ENCODE measurements at places on chromosomes 3 and 15.

DNA sequence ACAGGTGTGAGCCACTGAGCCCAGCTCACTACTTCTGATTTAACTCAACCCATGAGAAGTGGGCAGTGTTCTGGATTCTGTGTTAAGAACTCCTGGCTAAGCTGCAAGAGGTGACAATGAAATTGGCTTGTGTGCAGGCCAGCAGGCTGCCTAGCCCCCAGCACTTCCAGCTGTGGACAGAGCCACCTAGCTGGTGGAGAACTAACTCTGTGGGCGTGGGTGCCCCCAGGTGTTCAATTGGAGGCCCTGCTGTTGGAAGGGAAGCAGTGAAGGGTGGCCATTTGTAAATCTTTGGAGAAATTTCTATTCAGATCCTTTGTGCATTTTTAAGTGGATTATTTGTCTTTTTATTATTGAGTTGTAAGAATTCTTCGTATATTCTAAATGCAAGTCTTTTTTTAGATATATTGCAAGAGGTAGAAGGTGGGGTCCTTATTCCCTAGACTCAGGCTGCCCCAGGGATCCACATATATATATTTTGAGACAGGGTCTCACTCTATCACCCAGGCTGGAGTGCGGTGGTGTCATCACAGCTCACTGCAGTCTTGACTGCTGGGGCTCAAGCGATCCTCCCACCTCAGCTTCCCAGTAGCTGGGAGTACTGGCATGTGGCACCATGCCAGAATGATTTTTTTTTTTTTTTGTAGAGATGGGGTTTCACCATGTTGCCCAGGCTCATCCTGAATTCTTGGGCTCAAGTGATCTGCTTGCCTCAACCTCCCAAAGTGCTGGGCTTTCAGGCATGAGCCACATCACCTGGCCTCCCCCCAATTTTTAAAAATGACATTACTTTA is 7.2 kb upstream of the SCAMP5 start:
- DNase-seq, result no peak

GRCh38 chr3:46663591-46664135 is 29.8 kb downstream of the ALS2CL start:
- DNase-seq, result no peak

GRCh38 chr3:187689984-187690383 is 12.4 kb downstream of the RTP2 start:
- DNase-seq, result no peak

DNA sequence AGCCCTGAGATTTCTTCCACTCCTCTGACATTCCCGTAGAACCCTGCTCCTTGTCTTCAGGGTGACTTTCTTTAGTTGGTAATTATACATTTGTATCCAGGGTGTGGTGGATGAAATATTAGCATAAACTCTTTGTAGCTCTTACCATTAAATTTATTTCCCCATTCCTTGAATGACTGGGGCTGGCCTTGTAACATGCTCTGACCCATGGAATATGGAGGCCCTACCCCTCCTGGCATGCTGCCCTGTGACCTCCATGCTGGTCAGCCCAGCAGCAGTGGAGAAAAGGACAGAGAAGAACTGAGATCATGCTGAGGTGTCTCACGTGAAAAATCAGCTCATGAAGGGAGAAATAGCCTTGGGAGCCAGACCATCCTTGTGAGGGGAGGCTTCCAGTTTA is 96.1 kb upstream of the PROK2 start:
- no peak for DNase-seq

- no peak for DNase-seq
These were observed 268.4 kb downstream of the IGSF11 start for GRCh38 chr3:118766306-118766669.

DNA sequence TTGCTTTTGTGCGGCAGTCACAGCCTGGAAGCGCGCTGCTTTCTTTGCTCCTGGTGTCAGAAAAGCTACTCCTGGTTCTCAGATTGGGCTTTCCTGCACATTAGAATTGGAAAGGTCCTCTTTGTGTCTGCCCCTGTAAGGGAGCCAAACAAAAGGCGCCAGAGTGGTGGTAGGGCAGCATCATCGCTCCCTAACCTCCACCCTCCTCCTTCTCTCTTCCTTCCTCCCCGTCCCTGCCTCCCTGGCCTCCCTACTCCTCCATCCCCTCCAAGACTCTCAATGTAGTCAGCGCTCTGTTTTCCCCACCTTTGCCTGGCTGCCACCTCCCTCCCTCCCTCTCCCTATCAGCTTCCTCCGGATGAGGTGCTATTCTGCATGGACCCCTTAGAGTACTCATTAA is 65.3 kb downstream of the SH3GL3 start:
- DNase-seq, result no peak

- DNase-seq, result no peak
These were observed 8.7 kb upstream of the CAMK1 start for GRCh38 chr3:9778143-9779074.

- no peak for DNase-seq
These were observed 58.1 kb upstream of the AGBL1 start for GRCh38 chr15:86021281-86022264.

DNA sequence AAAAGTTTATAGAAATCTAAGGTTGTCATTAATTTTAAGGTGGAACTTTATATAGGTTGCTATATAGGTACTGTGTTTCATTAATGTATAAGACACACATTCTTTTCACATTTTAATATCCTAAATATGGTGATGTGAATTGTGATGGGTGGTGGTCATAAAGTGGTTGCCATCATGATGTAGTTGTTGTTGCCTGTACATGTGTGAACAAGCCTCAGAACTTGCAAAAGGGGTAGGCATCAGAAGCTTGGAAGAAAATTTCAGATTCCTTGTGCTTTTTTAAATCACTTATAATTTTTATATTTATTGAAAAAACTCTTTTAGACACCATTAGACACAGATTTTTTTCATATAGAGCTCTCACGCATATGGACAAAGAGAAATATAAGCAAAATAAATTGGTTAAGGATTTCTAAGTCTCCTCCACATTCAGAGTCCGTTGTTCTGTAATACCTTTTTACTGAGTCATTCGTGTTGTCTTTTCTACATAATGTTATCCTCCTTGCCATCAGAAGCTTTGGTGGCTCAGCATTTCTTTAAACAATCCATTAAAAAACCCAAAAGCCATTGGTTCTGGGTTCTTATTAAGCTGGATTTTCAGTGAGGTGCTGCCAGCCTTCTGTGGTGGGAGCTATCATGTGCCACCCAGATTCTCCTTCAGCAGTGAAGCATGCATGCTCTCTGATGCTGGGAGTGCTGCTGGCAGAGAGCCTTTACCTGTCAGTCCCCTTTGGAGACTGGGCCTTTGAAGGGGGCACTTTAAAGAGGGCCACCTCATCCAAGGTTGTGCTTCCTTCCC is 140.4 kb upstream of the GALNT15 start:
- DNase-seq, result no peak

DNA sequence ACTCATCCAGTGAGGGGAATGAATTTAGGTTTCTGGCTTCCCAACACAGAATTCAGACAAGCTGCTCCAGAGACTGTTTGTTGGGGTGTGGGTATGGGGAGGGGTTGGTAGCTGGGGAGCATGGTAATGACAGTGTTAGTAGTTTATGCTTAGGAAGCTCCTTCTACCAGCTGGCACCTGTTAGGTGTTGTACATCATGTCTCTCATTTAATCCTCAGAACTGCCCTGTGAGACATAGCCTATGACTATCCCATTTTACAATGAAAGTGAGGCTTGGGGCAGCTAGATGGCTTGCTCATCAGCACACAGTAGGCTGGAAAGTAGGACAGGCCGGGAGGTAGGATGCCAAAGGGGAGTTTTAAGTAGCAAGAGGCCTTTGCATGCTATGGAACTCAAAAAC is 2.5 kb downstream of the EIF4E3 start:
- DNase-seq, result no peak

- no peak for DNase-seq
These were observed 26.8 kb downstream of the ACAD9 start for GRCh38 chr3:128906031-128906803.

DNA sequence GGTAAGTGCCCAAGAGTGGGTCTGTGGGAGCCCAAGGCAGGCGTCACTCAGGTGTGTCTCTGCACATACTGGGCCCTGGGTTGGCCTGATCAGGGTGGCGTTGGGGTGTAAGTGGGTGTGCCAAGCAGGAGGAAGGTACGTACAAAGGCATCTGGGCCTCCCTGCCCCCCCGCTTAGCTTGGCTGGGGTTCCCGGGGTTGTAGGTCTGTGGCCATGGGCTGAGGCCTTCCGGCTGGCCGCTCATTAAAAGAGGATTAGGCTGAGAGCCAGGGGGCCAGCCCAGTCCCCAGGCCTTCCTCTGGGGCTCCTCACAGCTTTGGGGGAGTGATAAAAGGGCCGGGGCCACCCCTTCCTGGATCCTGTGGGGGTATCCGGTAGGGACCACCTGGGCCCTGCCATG is 13.3 kb downstream of the SEMA3F start:
- no peak for DNase-seq

DNA sequence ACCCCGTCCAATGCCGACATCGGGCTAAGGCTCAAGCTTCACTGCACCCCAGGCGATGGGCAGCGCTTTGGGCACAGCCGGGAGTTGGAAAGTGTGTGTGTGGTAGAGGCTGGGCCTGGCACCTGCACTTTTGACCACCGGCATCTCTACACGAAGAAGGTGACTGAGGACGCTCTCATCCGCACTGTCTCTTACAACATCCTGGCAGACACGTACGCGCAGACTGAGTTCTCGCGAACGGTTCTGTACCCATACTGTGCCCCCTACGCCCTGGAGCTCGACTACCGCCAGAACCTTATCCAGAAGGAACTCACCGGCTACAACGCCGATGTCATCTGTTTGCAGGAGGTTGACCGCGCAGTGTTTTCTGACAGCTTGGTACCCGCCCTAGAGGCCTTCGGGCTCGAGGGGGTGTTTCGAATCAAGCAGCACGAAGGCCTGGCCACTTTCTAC is 1.0 kb downstream of the PDE12 start:
- no peak for DNase-seq

- DNase-seq, result no peak
These were observed 598.1 kb downstream of the GOLGA6L6 start for GRCh38 chr15:19943515-19943914.

DNA sequence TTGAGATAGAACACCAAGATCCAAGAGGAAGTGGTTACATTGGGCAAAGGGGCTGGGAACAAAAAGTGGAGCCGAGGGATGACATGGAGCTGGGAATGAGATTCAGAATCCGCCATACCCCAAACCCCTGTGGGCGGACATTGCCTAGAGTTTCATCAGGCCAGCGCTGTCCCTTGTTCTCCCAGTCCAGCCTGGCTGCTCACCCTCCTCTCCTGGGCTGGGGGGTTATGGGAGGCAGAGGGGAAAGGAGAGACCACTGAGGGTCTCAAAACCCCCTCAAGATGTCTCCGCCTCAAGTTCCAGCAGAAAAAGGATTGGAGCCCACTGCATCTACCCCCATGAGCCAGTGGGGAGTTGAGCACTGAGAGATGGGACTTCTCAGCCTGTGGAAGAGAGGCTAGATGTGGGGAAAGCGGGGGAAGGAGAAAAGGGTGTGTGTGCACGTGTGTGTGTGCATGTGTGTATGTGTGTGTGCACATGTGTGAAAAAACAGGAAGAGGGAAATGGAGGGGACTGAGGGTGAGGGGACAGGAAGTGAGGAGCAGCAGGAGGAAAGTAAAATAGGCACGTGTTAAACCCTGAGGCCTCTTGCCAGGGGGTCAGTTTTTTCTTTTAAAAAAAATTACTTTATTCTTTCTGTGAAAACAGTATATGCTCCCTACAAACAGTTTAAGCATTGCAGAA is 14.3 kb downstream of the GRM2 start:
- no peak for DNase-seq

GRCh38 chr3:44074181-44074580 is 167.5 kb upstream of the TOPAZ1 start:
- DNase-seq, result no peak

DNA sequence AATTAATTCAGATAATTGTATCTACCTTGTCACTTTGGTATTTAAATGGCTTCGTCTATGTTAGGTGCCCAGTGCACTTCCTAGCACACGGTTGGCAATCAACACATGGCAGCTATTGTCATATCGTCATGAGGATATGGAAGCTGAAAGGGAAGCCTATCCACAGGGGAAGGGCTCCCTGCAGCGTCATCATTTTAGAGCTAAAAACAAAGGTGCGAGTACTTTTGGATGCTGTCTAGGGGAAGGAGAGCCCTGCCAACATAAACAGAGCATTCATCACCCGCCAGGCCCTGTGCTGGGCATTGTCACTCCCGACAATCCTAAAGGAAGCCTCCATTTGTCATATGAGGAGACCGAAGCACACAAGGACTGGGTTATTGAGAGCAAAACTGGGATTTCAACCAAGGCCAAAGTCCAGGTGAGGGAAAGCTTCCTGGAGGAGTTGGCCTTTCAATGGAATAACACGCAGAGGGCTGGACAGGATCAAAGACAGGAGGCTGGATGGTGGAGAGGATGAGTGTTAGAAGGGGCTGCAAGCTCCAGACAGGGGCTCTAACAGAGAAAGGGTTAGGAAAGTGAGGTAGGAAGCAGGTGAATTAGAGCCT is 8.0 kb upstream of the PARL start:
- DNase-seq, result no peak

DNA sequence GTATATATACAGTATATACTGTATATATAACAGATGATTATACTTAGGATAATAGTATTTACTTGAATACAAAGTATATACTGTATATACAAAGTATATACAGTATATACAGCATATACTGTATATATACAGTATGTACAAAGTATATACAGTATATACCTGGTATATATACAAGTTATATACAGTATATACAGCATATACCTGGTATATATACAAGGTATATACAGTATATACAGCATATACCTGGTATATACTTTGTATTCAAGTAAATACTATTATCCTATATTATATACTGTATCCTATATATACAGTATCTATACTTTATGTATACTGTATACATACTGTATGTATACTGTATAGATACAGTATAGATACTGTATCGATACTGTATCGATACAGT is 14.6 kb upstream of the CPOX start:
- DNase-seq, result no peak

DNA sequence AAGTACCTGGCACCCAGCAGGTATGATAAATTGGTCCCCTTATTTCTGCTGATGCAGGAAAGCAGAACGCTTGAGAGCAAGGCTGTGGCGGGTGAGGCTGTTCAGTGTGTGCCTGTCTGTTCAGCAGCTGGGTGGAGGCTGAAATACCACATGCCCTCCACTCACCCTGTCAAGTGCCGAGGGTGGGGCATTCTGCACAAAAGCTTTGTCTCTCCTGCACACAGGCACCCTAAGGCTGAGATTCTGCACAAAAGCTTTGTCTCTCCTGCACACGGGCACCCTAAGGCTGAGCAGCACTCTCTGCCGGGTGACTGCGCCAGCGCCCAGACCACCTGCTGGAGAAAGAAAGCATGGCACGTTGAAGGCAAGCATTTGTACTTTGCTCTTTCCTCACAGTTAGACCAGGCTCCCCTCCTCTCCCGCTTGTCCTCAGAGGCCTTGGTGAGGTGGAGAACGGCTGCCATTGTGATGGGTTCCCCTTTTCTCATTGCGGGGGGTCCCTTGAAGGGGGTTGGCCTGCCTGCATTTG is 97.5 kb downstream of the BDH1 start:
- no peak for DNase-seq

GRCh38 chr15:63052961-63053698 is 10.6 kb downstream of the TPM1 start:
- no peak for DNase-seq

GRCh38 chr3:127580327-127581060 is 10.0 kb downstream of the TPRA1 start:
- DNase-seq, result no peak

Data from forelimb muscle (tissue), 1 donor.